Fibroblast of the conjunctiva (primary cell): ENCODE measurements at places on chromosomes 2 and 18.

DNA sequence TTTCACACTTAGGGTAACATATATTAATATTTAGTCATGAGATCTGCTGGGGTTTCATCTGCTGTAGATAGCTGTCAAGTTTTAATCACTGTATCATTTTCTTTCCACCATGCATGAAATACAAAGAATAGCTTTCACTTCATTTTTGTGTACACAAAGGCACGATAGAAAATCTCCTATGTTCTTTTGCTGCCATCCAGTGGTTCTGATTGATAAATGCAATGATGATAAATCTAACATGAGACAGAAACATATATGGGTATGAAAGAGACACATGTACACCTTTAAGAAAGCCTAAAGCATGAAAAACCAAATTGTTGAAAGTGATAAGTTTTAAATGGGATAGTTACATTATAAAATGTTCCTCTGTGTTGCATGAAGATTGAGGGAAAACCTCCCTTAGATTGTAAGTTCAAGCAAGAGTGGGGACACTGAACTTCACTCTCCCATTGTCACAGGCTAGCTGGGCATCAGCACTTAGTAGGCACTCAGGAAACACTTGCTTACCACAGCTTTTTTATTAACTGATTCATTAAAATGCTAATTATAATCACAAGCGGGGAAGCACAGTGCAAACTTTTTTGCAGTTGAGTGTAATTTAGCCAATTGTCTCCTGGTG is 31.2 kb downstream of the C1D start:
- peak; percentile 37 for DNase-seq

- no peak for DNase-seq
Observed at GRCh38 chr2:15665067-15665942, 73.6 kb downstream of the DDX1 start.

- no peak for DNase-seq
Observed at GRCh38 chr2:19868224-19868623, 33.6 kb downstream of the TTC32 start.

DNA sequence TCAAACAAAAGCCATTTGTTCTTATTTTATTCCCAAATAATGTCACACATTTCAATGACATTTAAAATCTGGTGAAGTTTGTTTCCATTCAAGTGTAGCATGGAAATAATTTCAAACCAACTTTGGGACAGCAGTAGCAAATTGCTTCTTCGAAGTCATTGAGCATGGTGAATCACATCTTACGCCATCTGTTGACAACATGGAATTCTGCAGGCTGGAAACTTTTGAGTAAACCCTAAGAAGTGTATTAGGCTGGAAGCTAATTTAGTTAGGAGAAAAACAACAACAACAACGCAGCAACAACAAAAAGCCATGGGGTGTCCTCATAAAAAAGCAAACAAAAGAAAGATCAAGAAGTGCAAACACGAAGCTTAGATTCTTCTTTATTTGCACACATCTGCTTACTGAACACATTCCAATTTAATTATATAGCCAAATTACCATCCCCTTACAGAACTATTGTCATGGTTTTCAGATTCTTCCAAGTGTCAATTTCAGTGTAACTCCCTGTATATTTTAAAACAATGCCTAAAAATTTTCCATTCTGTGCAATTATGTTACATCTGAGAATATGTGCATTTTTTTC is 659.0 kb upstream of the CDH7 start:
- DNase-seq = no peak

- peak; percentile 14 for DNase-seq
Observed at GRCh38 chr2:235055891-235056516, 104.2 kb downstream of the SH3BP4 start.

GRCh38 chr2:8568543-8569302 is 113.1 kb upstream of the ID2 start:
- DNase-seq = no peak

DNA sequence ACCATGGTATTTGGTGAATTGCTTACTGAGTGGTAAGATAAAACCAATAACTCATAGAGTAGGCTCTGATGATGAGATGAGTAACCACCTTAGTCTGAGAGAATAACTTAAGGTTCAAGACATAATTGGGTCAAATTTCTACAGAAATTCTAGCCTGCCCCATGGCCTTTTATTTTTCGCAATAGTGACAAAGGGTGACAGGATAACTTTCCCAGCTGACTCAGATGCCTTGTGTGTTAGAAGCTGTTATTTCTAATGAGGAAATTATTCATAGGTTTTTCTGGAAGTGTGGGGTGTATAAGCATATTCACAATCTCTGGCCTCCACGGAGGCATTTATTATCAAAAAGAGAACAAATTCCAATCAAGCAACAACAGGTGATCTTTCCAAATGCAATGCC is 159.0 kb downstream of the NUP35 start:
- DNase-seq = no peak

DNA sequence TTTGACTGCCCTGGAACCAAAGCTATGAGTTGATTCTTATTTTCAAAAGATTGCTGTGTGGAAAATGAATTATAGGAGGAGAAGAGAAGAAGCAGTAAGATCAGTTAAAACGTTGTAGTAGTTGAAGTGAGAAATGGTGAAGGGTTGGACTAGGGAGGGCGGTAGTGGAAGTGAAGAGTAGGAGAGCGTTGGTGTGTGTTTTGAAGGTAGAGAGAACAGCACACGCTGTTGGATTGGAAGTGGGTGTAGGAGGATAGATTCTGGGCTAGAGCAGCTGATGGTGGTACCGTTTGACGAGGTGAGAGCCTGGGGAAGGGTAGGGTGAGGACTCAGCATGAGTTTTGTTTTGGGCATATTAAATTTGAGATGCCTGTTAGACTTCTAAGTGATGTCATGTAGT is 18.4 kb downstream of the RIOK3 start:
- no peak for DNase-seq

GRCh38 chr18:53991202-53991601 is 233.3 kb downstream of the MBD2 start:
- DNase-seq = peak; percentile 51

GRCh38 chr18:34990597-34990996 is 50.6 kb upstream of the MAPRE2 start:
- DNase-seq = no peak

- DNase-seq = no peak
Observed at GRCh38 chr2:52445686-52446085, 1321.9 kb upstream of the CHAC2 start.

- DNase-seq = no peak
Observed at GRCh38 chr18:32771169-32771751, 1.6 kb downstream of the KLHL14 start.

GRCh38 chr18:74819433-74820059 is 221.9 kb downstream of the ZNF407 start:
- no peak for DNase-seq

DNA sequence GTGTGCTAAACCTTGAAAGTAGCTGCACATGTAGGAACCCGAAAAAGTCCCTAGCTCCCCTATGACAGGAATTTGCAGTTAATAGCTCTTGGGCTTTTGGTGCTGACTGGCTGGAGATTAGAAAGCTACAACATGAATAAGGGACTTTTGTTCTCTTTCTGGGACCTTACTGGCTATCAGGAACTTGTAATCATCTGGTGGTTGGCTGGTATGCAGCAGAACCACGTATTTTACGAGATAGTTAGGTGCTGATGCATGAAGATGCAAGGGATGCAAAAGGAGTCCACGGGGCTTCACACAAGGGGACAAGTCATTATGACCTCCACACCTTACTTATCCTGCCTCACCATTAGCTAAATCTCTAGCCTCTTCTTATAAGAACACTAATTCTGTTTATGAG is 190.2 kb upstream of the NRXN1 start:
- no peak for DNase-seq

DNA sequence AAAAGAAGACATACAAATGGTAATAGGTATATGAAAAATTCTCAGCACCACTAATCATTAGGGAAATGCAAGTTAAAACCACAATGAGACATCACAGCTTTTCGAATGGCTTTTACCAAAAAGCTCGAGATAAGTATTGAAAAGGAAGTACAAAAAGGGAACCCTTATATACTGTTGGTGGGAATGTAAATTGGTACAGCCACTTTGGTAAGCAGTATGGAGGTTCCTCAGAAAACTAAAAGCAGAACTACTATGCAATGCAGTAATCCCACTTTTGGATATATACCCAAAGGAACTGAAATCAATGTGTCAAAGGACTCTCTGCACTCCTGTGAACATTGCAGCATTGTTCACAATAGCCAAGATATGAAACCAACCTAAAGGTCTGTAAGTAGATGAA is 107.5 kb upstream of the SPATS2L start:
- no peak for DNase-seq

GRCh38 chr18:6868033-6868432 is 138.5 kb downstream of the ARHGAP28 start:
- DNase-seq = no peak

DNA sequence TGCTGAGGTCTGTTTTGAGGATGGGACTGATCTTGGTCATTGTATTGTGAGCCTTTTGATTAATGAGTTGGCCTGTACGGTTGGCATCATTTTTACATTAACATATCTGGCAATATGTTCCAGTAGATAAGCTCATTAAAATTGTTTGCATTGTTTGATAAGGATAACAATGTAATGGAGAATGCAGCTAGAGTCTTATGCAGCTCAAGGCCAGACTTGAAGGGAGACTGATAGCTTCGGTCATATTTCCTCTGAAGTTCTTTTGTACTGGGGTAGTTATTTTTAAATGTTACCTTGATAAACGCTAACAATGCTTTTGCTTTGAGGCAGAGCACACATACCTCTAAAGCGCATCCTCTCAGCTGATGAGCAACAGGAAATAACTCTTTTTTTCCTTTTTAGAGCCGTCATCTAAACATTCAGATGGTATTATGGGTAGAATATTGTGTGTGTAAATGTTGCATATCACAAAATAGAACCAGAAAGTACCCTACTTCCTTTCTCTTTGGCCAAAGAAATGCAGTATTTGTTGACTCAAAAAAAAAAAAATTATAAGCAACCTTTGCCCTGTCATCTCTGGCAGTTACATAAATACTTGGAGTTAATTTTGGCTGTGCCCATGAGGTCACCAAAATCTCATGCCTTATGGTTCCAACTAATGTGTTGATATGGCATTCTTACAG is 1.3 kb downstream of the MAPRE2 start:
- no peak for DNase-seq

GRCh38 chr2:227870710-227871374 is 589 bp upstream of the DAW1 start:
- no peak for DNase-seq

DNA sequence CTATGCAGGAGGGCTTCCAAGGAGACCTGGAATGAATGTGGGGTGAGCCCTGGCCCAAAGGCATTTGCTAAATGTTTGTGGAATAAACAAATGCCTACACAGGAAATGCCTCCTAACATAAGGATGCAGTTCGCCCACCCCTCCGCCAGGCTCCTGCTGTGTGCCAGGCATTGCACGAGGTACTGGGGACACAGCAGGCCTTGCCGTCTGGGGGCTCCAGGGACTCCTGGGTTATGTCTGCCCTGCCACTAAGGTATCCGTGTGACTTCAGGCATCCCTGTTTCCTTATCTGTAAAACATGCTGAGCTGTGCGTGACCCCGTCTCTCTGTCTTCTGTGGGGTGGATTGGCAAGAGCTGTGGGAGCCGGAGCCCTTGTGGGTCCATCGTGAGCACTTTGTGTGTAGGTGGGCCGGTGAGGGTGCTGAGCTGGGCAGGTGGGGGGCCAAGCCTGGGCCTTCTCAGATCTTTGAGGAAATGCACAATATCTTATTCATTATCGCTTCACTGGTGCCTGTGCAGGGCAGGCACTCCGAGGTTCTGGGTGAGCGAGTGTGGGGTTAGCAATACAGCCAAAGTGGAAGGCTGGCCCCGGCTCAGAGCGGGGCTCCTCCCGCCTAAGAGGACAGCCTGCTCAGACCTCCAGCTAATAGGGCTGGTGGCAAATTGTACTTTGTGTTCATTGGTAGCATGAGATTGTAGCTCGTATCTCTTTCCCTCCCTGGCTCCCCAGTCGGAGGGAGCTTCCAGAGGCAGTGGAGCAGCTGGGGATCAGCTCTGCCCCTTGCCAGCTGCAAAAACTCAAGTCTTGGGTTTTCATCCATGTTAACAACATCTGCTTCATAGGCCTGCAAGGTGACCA is 126.8 kb downstream of the GLI2 start:
- no peak for DNase-seq

GRCh38 chr2:67579806-67580205 is 182.7 kb downstream of the ETAA1 start:
- no peak for DNase-seq

GRCh38 chr2:200795028-200795440 is 16.7 kb upstream of the BZW1 start:
- DNase-seq = no peak

GRCh38 chr2:102880731-102881130 is 118.9 kb downstream of the TMEM182 start:
- DNase-seq = no peak

DNA sequence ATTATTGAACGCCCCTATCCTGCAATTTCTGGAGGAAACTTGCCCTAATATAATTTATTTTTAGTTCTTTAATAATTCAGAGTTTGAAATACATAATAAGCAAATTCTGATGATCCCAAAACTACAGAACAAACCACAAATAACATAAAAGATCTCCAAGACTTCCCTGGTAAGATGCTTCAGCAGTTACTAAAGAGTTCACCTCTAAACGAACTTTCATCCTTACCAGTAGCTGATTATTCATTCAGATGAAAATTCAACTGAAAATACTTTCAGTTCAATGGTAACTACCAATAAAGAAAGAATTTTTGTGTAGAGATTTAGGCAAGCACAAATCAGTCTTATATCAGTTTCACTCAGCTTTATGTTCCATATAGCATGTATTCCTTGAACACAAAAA is 130.1 kb upstream of the MAPRE2 start:
- DNase-seq = no peak

DNA sequence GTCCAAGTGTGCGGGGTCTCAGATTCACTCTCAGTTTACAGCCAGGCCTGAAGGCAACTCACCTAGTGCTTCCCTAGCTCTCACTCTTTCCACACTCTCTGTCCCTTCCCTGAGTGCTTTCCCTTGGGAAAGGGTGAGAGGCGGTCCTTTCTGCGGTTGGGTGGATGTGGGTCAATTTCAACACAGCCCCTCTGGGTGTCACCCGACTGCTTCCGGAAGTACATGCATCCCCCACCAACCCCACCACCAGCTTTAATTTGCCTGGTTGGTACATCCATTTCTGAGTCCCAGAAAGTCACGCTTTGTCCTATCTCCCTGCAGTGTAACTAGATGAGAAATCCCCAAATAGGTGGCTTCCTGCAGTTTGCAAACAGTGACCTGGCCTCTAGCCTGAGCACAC is 307.3 kb upstream of the MEIS1 start:
- DNase-seq = no peak

DNA sequence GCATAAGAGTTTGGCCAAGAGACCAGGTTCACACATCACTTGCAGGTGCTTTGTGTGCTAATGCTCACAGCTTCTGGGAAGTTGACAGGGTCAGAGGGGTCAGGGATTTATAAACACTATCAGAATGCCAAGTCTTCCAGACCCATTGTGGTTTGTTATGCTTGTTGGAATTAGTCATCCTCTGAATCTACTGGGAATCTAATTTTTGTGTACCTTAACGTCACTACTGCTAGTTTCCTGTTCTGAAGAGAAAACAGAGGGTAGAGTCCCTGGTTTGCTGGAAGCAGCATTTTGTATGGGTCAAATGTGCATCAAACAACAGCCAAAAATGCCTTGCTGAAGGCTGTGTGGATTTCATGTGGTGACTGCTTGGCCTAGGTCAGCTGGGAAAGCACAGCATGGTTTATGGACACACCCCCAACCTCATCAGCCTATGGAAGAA is 33.3 kb downstream of the ANTXR1 start:
- no peak for DNase-seq

- DNase-seq = no peak
Observed at GRCh38 chr18:58505181-58505580, 123.7 kb downstream of the ALPK2 start.

- DNase-seq = no peak
Observed at GRCh38 chr2:12616456-12617156, 100.1 kb upstream of the TRIB2 start.
